ENCODE measurements at places on chromosomes 16 and 17.

DNA sequence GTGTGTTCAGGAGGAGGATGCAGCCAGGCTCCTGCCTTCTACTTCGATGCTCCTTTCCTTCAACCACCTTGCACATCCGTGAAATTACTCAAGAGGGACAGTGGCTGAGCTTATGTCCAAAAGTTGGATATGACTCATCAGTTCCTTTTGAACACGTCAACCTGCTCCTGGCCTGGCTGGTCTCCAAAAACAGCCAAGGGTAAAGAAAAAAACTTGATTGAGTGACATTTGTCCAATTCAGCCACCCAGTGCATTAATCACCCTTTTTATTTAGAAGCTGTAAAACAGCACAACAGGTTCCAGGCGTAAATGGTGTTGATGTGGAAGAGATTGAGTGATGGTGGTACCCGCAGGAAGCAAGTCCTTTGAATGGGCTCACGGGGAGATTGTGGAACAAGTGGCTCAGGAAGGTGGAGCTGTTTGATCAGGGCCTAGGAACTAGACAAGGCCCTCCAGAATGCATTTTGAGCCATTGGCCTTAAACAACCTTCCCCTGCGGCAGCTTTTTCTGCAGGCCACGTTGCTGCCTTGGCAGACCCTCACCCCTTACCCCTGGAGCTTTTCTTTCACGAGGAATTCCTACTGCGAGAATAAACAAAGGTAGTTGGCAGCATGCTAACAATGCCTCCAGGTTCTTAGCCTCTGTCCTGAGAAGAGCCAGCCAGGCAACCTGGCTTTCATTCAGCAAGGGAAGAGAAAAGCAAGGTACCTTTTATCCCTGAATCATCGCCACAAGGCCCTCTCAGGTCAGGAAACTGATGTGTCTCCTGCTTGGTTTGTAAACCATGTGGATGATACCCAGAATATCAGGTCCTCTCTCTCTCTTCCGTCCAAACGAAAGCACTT, 173.3 kb upstream of the CACNG5 start:
- no peak for DNase-seq

DNA sequence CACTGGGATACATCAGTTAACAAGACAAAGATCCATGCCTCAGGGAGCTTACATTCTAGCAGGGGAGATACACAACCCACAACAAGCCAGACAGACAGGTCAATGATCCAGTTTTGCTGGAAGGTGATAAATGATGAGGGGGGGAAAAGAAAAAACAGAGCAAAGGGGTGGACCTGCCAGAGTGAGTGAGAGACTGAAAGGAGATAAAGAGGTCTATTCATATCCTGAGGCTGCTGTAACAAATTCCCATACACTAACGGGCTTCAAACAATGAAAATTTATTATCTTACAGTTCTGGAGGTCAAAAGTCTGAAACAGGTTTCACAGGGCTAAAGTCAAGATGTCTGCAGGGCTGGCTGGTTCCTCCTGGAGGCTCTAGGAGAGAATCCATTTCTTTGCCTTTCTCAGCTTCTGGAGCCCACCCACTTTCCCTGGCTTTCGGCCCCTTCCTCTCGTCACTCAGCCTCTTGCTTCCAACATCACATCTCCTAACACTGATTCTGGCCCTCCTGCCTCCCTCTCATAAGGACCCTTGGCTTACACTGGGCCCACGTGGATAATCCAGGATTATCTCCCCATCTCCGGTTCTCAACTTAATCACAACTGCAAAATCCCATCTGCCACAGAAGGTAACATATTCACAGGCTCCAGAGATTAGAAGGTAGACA, 81.5 kb downstream of the GAS7 start:
- no peak for DNase-seq

GRCh38 chr16:54921206-54921824, 9.3 kb upstream of the IRX5 start:
- no peak for DNase-seq

DNA sequence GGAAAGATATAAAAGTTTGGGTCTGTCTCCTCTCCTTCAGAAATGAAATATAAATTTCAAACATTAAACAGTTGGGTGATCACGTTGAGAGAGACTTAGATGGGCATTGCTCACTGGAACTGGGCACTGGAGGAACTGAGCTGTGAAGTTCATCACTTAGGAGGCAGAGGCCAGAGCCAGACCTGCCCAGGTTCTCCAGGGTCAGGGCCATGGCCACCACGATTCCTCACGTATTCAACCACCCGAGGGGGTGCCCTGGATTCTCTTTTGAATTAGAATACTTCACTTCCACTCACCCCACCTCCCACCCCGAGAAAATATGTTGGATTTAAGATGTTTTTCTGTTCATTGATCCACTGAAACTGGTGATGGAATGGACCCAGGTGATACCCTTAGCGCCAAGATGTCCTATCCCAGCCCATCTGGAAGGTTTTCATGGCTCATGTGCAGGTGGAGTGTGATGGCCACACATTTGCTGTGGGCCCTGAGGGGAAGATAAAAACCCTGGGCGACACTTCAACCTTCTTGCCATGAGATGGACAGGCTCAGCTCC, 6.1 kb downstream of the PRR29 start:
- DNase-seq: no peak

DNA sequence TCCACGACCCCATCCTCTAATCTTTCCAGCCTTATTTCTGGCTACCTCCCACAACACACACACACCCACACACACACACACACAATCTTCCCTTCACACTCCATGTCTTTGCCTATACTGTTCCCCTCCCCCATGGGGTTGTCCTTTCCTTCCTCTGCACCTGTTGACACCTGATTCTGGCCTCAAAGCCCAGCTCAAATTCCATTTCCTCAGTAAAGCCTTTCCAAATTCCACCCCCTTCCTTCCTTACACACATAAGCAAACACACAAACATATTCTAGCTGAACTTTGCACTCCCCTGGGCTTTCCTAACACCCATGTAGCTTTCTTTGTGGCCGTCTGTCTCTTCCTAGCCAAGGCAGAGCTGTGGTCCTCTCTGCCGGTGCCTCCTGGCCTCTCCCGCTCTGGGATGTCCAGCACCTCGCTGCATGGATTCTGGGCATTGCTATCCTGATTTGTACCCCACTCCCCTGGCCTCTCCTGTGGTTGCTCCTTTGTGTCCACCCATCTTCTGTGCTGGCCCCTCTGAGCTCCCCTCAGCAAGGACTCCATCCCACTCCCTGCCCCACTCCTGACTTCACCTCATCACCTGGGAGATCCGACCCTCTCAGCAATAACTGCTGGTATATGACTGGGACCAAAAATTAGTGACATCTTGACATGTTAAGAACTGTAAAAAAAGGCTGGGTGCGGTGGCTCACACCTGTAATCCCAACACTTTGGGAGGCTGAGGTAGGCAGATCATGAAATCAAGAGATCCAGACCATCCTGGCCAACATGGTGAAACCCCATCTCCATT, 8.4 kb upstream of the SRCIN1 start:
- no peak for DNase-seq

GRCh38 chr17:19453296-19453695, 42.3 kb downstream of the RNF112 start:
- no peak for DNase-seq

- peak; percentile 35 for DNase-seq
Measured at GRCh38 chr17:75105126-75106080, 4.4 kb upstream of the ARMC7 start.

DNA sequence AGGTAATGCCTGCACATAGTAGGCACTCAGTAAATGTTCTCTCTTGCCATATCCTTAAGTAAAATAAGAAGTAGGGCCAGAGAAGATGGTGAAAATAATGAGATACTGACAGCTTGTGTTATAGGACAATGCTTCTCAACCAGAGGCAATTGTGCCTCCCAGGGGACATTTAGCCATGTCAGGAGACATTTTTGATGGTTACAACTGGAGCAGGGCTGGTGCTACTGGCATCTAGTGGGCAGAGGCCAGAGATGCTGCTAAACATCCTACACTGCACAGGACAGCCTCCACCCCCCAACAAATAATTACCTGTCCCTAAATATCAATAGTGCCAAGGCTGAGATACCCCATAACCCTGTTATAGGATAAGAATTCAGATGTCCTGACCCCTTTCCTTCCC, 1.7 kb downstream of the RAD51D start:
- DNase-seq: peak; percentile 45

DNA sequence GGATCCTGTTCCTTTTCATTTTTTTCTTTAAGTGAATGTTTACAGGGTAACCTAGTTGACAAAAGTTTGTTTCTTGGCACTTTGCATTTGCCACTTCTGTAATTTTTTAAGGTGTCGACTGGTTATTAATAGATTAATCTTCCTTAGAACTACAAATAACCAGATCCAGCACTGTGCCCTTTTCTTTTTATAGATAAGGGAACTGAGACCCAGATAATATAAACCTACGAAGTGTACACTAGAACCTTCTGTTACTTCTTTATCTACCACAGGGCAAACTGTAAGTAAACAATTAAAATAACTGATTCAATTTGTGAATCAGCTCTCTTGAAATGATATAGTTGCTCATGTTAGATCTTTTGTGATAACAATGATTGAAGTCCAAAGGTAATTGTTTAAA, 55.4 kb downstream of the NLK start:
- no peak for DNase-seq

DNA sequence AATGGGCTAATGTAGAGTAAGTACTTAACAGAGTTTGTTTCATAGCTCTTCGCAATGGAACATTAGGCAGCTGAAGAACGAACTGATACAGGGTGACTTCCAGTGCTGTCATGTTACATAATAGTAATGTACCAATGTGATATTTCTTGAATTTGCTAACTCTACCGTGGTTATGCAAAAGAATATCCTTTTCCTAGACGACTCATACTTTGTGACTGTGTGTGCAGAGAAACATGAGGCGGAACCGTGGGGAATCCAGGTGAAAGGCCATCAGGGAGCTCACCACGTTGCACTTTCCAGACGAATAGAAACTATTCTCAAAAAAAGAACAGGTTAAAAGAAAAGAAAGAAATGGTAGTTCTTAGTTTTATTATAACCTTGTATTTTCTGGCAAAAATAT, 13.2 kb downstream of the NOB1 start:
- DNase-seq: no peak

DNA sequence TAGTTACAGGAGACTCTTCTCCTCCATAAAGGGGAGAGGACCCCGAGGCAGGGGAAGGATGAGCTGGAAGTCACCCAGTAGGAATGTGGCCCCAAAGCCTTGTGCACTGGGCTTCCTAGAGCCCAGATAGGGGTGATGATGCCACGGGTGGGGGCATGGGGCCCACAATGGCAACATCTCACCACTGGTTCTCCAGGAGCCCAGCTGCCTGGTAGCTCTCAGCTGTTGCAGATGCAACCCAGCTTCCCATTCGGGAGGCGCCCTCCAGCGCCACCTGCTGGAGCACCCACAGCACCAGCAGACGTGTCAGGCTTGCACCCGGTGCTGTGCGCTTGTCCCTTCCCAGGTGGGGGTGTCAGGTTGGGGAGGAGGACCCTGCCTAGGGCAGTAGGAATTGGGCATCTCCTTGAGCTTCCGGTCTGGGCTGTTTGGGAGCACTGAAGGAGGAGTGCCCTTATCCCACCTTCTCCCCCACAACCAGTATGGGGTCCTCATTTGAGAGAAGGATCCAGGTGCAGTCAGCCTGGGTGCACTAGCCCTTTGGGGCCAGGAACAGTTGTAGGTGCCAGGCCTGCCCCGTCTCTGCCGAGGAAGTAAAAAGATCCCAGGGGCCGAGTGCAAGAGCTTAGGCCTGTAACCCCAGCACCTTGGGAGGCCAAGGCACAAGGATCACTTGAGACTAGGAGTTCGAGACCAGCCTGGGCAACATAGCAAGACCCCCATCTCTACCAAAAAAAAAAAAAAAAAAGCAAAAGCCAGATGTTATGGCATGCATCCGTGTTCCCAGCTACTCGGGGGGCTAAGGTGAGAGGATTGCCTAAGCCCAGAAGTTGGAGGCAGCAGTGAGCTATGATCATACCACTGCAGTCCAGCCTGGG, 14.4 kb downstream of the CDIPT start:
- peak; percentile 84 for DNase-seq

DNA sequence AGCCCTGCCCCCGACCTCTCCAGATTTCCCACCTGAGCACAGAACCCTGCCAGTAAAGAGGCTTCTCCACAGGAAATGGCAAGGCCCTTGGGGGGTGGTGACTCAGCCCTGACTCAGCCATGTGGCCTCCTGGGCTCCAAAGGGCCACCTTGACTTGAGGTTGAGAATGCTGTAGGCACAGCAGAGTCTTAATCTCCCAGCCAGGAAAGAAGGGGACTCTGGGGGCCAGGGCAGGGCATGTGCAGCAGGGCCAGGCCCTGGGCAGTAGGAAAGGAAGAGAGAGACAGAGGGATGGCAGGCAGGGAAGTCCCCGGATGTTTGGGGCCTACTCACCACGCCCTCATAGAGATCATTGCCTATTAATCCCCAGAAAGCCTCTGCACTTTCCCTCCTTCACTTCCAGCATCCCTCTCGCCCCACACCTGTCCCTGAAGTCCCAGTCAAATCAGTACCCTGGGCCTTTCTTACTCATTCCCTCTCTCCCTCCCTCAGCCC, 4.8 kb upstream of the ITGA3 start:
- no peak for DNase-seq

- DNase-seq: no peak
Measured at GRCh38 chr17:48139944-48140343, 32.4 kb downstream of the SNX11 start.

DNA sequence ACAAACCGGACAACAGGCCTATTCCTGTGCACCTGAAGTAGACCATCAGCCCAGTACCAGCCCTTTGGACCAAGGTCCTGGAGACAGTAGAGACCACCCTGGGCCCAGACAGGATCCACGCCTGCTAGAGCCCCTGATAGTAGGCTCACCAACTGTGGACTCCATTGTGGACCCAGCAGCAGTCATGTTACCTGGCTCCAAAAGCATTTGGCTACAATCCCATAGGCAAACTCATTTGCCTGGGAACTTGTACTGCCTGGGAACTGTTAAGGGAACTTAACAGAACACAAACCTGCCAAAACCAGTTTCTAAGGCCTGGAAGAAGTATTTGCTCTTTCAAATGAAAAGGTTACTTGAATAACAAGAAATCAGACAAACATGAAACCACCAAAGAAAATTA, 10.0 kb upstream of the ACSM1 start:
- DNase-seq: no peak

DNA sequence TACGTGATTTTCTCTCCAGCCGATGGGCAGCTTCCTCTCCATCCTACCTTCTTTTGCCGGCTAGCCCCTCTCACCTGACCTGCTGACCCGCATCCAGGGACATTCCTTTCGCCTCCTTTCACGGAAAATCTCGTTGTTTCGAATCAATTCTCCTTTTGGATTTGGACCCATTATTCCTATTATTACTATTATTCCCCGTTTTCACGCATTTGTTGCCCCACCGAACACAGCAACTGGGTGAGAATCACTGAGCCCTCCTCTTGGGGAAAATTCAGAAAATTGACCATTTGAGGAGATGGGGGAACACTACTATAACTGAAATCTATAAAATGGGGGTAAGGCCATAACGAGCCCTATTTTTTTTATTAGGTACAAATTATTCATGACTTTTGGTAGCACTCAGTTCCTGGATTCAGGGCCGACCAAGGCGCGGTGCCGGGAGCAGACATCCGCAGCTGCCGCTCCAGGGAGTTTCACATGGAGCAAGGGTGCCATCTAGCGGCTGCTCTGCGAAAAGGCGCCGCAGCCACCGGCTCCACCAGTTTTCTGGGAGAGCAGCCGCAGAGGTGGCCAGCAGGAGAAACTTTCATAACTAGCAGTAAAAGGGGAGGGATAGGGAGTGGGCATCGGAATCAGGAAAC, 3.3 kb upstream of the HOXB8 start:
- peak; percentile 86 for DNase-seq

Measured in CD4-positive, alpha-beta T cell treated with Interleukin-10 for 1 hour (primary cell).